ENCODE measurements at places on chromosomes 11 and 22.

GRCh38 chr11:97140885-97141494 lies 751.2 kb downstream of the JRKL start:
- DNase-seq = no peak

DNA sequence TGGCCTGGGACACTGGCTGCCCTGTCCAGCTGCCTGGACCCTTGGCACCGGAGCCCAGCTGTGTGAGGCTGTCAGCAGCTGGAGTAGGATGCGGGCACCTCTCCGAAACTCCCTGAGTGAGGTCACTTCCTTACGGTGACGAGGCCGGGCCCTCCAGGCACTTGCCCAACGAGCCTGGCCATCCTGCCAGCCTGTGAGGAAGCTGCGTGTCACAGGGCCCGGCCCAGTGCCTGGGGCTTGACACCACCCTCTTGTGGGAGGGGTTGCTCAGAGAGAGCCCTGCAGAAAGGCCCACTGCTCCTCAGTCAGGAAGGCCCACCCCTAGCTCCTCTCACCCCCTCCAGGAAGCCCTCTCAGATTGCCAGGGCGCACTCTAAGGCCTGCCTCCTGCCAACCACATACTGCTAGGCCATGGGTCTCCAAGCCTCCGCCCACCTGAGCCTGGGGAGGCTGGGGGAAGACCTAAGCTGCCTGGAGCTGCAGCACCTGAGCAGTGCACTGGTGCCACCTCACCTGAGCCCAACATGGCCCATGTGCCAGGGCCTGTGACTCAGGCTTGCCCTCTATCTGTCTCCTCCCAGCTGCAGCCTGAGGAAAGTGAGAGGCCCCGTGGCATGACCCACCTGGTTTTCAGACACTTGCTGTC lies 4.3 kb upstream of the PHLDA2 start:
- no peak for DNase-seq

DNA sequence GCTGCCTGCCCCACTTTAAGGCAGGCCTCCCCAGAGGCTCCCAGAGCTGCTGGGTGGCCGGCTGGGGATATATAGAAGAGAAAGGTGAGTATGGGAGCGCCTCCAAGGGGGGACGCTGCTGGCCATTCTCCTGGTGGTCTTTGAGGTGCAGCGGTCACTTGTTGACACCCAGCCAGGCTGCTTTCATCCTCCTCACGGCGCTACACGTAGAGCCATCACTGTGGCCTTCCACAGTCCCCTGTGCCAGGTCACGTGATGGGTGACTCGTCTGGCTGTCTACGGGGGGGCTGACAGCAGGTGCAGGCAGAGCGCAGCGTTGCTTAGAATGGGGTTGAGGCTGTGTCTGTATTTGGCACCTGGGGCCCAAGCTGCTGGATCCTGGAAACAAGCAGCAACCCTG lies 1.9 kb downstream of the ACR start:
- no peak for DNase-seq

DNA sequence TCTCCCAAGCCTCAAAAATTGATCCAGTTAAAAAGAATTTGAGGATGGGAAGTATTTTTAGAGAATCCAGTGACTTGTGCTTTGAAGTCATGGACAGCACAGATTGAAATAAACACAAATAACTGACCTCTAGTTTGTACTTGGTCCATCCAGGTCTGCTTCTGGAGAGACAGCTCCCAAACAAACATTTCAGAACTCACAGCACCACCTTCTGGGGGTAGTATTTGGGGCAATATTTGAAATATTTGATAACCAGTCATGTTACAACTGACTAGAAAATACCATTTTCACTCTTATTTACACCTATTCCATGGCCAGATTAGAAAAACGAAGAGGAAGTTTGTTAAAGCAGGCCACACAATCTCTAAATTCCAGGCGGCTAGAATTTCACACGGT lies 56.2 kb downstream of the CTSC start:
- no peak for DNase-seq

GRCh38 chr11:101860696-101861427 lies 53.9 kb upstream of the CEP126 start:
- DNase-seq = no peak

GRCh38 chr22:49693416-49693815 lies 134.3 kb downstream of the BRD1 start:
- no peak for DNase-seq

DNA sequence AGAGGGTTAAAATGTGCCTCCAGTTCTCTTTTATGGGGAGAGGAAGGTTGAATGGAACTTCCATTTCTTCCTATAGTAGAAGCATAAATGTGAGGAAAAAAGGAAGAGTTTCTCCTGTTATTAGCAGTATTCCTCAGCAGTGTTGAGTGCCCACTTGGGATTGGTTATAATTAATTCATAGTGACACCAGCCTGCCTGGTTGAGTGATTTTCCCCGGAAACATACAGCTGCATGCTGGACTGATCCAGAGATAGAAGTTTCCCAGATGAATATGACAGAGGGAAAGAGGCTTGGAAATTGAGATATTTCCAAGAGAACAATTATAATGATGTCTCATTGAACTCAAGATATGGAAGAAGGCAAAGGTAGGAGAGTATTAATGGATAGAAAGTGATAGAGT lies 28.3 kb downstream of the RAB39A start:
- no peak for DNase-seq

DNA sequence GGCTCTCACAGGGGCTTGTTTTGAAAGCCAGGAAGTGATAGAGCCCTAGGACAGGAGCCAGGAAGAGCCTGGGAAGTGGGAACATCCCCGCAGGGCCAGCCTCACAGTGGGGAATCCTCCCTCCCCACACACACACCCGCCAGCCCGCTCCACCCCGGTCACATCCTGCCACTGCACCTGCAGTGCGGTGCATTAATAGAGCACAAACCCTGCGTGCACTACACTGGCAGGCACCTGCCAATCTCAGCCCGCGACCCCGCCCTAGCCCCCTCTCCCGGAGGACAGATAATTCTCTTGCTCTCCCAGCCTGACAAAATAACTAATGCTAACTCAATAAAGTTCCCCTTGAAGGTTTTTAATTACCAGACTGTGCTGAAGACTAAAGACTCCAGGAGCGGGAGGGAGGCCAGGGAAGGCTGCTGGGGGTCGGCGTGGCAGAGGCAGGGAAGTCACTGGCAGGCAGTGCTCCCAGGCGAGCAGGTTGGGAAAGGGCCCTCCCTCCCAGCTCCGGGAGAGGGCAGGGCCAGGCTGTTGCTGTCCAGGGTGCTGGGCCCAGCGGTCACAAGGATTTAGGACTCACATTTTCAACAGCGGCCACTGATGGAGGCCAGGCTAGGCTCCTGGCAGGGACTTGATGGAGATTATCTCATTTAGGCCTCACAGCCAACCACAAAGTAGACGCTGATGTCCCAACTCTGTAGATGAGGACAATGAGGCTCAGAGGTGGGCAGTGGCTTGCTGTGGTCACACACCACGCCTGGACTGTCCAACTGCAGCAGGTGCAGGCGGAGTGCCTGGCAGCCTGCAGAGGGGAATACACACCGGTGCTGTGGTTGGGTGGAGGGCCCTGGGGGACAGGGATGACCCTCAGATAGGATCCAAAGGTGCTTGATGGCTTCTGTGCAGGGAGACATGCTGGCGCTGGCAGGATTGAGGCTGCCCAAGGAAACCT lies 23.9 kb upstream of the TCF20 start:
- DNase-seq = no peak

- no peak for DNase-seq
These were observed 639.4 kb upstream of the FAT3 start for GRCh38 chr11:91585035-91585801.

- DNase-seq = no peak
These were observed 8.5 kb downstream of the DRD4 start for GRCh38 chr11:645536-645935.

GRCh38 chr11:45096636-45097035 lies 49.8 kb upstream of the PRDM11 start:
- DNase-seq = no peak

- DNase-seq = no peak
These were observed 800.9 kb upstream of the CHORDC1 start for GRCh38 chr11:91023731-91024130.

GRCh38 chr11:74570266-74571061 lies 21.9 kb upstream of the POLD3 start:
- DNase-seq = no peak

DNA sequence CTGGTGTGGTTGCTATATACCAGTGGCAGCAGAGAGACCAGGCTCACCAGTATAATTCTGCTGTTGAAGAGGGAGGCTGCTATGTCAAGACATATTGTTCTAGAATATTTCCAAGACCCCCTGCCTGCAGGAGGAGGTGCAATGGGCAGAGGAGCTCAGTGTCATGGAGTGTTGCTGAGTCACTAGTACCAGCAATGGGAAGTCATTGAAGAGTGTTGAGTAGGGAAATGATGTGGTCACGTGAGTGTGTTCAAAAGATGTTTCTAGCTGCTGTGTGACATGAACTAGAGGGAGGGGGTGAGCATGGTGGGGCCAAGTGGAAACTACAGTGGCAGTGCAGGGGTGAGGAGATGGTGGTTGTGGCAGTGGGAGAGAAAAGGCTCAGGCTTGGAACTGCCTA lies 76.3 kb upstream of the BIRC3 start:
- no peak for DNase-seq

- DNase-seq = no peak
These were observed 118.6 kb downstream of the HIPK3 start for GRCh38 chr11:33375688-33376311.

DNA sequence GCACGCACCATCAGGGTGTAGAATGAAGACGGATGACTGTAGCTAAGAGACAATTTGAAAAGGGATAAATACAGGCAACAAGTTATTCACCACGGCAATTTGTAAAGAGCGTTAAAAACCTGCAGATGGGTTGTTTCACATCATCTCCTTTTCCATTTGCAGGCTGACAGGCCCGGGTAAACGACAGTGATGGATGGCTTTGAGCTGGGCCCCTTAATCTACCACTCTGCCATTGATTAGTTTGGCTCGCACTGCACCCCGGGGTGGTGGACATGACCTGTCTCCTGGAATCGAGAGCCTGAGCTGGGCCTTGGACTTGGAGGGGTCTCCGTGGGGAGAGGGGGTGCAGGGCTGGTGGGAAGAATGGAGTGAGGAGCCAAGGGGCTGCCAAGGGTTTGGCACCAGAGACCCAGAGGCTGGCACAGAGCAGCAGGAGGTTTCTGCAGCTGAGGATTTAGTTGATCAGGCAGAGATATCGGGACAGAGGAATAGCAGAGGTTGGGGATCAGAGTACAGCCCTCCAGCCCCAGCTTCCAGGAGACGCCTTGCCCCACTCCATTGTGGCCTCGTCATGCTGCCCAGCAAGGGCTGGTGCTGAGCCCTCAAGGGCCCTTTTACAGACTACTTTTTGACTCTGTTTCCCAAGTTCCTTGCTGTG lies 110.6 kb upstream of the NECTIN1 start:
- no peak for DNase-seq

All from SIG-M5 (cell line).